ENCODE measurements at places on chromosomes 4 and X.
A peak's percentile ranks its signal among the peaks of the same experiment; 100 is the strongest.

DNA sequence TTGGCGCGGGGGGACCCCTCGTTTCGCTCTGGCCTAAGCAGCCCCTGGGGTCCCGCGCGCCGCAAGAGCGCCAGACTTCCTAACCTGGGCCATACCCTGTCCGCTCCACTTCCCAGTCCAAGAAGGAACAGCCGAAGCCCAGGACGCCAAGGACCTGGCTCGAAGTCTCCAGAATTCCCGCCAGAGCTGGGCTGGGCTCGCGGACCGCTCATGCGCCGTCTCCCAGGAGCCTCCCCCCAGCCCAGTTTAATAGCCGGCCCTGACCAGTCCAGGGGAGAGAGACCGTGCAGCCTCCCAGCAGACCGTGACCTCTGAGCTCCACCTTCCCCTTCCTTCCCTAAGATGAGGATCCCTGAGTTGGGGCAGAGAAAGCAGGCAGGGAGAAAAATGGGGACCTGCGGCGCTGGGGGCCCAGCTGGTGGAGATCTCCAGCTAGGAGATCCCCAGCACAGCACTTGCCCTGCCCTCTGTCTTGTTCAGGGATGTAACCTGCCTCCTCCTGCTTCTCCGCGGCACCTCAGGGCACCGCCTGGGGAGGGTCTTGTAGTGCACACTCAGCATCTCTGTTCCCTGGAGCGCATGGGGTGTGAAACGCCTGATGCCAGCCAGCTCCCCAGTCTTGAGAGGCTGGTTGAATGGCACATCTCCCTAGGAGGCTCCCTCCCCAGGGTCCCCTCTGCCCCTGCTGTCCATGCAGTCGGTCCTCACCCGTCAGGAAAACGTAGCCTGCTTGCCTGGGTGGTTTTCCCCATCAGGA is 1.2 kb upstream of the LETM1 start:
- no peak for DNase-seq

DNA sequence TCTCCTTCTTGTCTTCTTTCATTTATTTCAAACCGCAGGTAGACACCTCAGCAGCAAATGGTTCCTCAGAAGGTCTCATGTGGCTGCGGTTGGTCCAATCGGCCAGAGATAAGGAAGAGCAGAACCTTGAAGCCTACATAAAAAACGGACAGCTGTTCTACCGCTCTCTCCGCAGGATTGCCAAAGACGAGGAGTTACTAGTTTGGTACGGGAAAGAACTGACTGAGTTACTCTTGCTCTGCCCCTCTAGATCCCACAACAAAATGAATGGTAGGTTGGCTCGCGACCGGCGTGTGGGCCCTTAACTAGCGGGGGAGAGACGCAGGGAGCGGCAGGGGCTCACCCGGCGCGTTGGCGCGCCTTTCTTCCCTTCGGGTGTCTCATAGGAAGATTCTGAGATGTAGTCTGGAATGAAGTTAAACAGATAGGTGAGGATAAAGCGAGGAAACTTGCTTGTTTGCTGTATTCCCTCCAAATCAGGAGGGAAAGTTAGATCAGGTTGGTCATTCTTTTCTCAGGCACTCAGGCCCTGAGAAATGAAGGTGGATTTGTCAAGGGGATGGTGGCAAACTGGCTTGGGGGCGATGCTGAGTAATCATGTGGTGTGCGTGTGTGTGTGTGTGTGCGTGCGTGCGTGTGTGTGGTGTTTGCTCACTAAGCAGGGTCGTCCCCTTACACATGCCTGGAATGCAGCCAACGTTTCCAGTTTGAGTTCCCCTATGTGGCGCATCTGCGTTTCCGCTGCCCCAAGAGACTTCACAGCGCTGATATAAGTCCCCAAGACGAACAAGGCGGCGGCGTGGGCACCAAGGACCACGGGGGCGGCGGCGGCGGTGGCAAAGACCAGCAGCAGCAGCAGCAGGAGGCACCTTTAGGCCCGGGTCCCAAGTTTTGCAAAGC is 4.2 kb downstream of the PRDM8 start:
- DNase-seq = no peak

- DNase-seq = no peak
Observed at GRCh38 chr4:41750626-41751448, 2.3 kb upstream of the PHOX2B start.

GRCh38 chrX:109830157-109830703 is 97.2 kb upstream of the ACSL4 start:
- DNase-seq = no peak

- DNase-seq = no peak
Observed at GRCh38 chrX:13396924-13397323, 77.1 kb upstream of the ATXN3L start.

DNA sequence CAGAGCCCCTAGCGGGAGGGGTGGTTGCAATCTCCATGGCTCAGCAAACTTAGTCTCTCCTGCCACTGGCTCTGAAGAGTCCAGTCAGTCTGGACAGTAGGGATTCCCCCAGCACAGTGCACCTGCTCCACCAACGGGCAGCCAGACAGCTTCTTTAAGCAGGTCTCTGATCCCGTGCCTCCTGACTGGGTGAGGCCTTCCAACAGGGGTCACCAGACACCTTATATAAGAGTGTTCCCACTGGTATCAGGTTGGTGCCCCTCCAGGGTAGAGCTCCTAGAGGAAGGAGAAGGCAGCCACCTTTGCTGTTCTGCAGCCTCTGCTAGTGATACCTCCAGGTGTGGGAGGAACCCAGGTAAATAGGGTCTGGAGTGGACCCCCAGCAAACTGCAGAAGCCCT is 1393.4 kb downstream of the STIM2 start:
- no peak for DNase-seq

DNA sequence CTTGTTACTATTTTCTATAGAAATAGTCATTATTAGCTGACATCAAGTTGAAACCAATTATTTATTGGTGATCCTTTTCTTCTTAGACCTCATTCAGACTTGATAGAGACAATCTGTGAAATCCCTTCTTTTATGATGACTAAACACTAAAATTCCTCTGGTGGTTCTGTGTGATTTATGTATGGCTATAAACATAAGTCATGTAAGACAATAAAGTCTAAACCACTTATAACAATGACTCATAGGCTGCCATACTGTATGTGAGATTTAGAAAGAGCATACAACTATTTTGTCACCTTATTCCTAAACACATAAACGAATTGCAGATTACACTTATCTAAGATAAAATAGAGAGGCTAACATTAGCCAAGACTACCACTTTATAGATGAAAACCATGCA is 101.1 kb upstream of the PRR32 start:
- no peak for DNase-seq

DNA sequence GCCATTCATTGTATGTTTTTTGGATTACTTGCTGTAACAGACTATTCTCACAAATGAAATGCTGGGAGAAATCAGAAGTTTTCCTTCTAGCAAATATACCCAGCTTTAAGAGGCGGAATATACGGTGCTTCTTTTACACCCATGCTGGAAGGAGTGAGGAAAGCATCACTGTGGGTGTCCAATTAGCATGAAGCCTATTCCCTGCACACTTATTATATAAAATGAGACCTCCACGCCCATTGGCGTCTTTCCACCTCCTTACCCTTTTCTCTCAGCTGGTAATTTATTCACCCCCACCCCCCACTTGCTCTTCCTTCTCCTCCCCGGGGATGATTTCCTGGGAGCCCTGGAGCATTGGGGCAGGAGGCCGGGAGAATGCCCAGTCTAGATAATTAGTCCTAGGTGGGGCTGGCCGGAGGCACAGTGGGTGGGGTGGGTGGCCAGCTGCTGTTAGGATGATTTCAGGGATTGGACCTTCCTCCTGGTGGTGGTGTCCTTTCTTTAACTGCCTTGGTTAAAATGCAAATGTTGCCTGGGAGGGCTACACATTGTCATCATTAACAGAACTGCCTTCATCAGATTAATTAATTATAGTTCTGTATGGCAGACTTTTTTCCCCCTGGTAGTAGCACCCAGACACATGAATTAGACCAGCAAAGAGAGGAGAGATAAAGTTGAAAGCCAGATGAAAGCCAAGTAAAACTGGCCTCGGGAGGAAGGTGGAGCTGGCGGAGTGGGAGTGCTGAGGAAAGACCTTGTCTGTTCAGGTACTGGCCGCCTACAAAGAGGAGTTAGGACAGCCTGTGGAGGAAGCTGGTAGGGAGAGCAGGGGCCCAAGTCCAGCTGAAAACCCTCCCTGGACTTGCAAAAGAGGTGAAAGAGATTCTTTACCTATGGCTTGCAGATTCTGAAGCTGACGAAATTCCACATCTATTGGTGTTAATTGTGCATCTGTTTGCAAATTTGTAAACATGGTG is 11.4 kb downstream of the SHROOM2 start:
- no peak for DNase-seq

GRCh38 chr4:87442889-87443288 is 20.5 kb downstream of the NUDT9 start:
- no peak for DNase-seq

DNA sequence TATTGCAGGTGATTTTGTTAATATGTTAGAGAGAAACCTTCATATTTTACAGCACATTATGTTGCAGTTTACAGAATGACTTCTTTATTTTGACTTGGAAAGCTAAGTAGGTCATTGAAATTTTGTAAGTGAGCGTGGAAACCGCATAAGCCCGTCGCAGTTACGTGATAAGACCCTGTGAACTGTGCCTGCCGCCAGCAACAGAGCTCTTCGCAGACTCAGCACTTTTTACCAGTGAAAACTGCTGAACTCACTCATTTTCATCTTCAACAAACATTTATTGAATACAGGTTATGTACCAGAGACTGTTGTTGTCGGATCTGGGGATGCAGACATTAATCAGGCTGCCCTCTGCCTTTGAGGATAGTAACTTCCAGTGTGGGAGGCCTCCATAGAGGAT is 355.7 kb downstream of the HS3ST1 start:
- DNase-seq = no peak

- DNase-seq = no peak
Observed at GRCh38 chr4:98524230-98524629, 134.2 kb downstream of the TSPAN5 start.

GRCh38 chrX:132482632-132483031 is 6.2 kb downstream of the MBNL3 start:
- no peak for DNase-seq

- DNase-seq = no peak
Observed at GRCh38 chrX:11540532-11541377, 125.0 kb downstream of the ARHGAP6 start.

DNA sequence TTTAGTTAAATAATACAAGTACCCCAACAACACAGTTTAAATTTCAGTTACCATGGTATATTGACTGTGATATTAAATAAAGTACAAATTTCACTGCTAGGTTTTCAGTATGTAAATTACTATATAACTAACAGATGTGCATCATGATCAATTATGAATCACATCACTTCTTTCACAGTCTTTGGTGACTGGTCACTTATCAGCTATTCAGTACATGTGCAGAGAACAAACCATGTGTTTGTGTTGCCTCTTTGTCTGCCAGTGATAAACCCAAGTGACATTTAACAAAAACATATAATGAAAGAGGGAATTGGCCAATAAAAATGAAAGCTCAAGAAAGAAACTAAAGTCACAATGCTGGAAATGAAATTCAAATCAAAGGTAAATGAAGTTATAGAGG is 249.3 kb downstream of the CHIC1 start:
- DNase-seq = no peak

DNA sequence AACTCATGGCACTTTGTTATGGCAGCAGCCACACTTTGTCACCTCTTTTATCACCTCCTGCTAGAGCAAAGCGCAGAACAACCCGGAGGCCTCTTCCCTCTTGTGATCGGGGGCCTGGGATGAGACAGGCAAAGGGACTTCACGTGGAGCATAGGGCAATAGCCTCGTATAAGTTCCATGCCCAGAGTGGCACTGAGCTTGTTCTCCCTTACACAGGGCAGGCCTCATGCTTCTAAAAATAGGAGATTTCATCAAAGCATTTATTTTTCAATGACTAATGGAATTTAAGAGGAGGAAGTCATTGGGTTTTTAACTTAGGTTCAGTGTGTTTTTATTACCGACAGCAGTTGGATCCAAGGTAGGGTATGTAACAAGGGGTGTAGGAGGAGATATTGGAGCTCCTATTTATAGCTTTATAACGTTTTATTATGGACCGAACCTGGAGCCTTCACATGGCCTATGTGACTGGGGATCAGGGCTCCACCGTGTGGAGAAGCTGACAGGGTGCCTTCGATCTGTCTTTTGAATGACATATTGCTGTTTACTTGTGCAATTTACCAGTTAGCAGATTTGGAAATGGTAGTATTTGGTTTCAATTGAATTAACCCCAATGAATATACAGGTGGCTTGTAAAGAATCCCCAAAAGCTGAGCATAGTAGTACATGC is 93.8 kb downstream of the SLC2A9 start:
- no peak for DNase-seq

GRCh38 chr4:151304755-151305154 is 20.6 kb downstream of the SH3D19 start:
- DNase-seq = no peak

DNA sequence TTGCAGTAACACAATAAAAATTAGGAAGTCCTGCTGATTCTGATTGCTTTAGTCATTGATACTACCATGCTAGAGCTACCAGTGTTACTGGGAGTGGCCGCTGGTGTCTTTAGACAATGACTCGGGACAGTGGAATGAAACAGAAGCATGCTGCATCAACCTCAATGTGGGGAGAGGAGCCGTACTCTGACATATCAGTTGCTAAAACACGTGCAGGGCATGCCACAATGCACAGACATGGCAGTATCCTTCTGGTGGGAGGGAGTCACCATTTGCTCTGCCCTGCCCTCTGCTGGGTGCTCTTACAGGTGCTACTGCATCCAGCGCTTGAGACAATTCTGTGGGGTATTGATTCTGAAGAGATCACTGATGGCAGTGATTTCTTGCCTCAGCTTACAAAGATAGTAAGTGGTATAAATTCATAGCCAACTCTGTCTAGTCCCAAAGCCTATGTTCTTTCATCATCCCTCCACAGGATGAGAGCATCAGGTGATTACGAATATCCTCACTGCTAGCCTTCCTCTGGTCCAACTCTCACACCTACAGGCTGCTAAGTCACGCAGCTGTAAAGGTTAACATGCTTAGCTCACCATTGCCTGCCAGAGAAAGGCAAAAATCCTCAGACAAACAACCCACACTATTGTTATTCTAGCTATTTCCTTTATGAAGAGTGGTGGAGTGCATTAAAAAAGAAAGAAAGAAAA is 43.7 kb downstream of the NSG1 start:
- peak; percentile 55 for DNase-seq

DNA sequence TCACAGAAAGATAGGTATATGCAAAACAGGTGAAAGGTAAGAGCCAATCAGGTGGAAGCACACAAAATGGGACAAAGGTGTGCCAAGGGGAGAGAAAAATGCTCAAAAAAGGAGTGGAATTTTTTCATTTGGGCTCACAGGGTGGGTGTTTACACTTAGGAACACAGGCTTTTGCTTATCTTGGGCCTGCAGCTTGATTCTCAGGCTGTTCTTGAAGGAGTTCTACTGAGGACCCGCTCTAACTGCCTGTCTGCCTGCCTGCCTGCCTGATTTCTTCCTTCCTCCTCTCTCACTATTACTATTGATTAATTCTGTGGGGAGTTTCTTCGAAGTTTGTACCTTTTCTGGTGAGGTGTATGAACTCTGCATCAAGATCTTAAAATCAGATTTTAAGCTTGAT is 120.3 kb upstream of the CTSO start:
- no peak for DNase-seq

GRCh38 chrX:106932960-106933537 is 12.8 kb downstream of the CLDN2 start:
- DNase-seq = no peak

- no peak for DNase-seq
Observed at GRCh38 chr4:82890528-82890900, 439 bp downstream of the SEC31A start.
